NCI-H187 (cell line): ENCODE measurements at places on chromosomes 7 and 10.

GRCh38 chr7:2602406-2603043 lies 29.3 kb upstream of the TTYH3 start:
- DNase-seq = peak; percentile 27

- peak; percentile 15 for DNase-seq
Measured at GRCh38 chr10:30705101-30705624, 75.6 kb upstream of the LYZL2 start.

DNA sequence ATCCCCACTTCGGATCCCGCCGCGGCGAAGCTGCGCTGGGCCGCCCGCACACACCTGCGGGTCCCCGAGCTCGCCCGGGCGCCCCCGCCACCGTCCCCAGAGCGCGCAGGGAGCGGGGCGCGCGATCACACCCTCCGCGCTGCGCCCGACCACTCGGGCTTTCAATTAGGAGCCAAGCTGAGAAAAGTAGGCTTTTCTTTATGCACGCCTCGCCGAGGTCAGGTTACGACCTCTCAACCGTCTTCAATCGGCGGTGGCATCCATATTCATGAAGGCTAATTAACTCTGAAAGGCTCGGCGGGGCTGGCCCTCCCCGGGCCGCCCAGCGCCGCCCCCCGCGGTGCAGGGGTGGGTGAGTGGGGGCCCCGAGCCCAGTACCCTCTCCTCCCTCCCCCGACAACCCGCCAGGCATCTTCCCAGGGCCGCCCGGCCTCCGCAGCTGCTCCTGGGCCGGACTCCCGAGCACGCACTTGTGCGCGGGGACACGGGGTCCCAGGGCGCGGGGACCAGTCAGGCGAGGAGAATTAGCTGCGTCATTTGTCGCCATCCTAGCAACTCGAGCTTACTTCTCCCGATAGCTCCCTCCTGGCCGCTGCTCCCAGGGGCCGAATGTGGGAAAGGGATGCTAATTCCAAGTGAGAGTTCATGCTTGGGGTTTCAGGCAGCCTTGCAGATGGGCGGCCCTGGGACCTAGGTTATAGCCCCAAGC lies 155.5 kb upstream of the LYZL2 start:
- DNase-seq = peak; percentile 38

DNA sequence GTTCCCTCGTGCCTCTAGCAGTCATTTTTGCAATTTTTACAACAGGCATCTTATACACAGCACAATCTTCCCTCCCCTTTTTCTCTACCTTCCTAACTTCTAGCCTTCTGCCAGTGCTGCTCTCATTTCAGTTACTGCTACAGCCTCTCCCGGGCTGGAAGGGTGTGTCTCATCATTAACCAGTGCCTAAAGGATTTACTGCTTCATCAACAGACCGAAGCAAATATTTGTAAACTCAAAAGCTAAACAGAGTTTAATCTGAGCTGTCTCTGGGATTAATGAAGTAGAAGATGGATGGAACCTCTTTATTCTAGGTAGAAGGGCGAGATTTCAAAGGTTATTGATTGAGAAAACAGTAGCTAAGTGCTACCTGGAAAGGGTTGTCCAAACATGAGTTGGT lies 94.3 kb downstream of the PRPF18 start:
- no peak for DNase-seq

DNA sequence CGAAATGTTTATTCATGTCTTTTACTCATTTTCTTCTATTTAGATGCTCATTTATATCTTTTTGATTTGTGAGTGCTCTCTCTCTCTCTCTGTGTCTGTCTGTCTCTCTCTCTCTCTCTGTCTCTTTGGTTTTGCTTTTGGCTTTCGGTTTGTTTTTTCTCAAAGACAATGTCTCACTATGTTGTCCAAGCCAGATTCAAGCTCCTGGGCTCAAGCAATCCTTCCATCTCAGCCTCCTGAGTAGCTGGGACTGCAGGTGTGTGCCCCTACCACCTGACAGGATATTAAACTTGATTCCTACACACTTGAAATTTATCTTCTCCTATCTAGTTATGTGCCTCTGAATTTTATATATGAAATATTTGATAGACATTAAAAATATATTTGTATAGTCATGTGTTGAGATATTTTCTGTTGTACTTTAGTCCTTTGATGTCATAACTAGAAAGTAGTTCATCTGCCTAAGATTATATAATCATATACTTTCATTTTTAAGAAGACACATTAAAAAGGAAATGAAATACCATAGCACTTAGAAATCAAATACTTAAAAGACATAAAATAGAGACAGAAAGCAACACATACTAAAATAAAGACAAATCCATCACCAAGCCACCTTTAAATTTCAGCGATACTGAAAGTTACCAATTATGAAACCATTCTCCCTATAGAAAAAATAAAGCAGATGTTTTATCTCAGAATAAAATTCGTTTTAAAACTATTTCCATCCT lies 68.1 kb upstream of the SFMBT2 start:
- no peak for DNase-seq
